Glutamatergic neuron (in vitro differentiated cells): ENCODE measurements at places on chromosomes 2 and 18.

DNA sequence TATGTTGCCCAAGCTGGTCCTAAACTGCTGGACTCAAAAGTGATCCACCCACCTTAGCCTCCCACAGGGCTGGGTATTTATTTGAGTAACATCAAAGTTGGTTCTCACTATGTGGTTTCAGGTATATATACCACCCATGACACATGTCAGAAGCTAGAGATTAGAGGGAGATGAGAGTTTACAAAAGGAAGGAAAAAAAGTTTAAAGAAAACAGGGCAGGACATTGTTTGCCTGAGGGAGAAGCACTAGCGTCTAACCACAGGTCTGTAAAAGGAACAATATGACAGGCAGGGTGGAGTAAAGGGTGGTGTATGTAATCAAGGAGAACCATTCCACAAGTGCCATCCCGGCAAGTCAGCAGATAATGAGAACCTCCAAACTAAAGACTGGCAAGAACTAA is 8.5 kb downstream of the CEP76 start:
- DNase-seq, result no peak

- no peak for DNase-seq
Observed at GRCh38 chr2:186031229-186031628, 292.6 kb downstream of the FSIP2 start.

DNA sequence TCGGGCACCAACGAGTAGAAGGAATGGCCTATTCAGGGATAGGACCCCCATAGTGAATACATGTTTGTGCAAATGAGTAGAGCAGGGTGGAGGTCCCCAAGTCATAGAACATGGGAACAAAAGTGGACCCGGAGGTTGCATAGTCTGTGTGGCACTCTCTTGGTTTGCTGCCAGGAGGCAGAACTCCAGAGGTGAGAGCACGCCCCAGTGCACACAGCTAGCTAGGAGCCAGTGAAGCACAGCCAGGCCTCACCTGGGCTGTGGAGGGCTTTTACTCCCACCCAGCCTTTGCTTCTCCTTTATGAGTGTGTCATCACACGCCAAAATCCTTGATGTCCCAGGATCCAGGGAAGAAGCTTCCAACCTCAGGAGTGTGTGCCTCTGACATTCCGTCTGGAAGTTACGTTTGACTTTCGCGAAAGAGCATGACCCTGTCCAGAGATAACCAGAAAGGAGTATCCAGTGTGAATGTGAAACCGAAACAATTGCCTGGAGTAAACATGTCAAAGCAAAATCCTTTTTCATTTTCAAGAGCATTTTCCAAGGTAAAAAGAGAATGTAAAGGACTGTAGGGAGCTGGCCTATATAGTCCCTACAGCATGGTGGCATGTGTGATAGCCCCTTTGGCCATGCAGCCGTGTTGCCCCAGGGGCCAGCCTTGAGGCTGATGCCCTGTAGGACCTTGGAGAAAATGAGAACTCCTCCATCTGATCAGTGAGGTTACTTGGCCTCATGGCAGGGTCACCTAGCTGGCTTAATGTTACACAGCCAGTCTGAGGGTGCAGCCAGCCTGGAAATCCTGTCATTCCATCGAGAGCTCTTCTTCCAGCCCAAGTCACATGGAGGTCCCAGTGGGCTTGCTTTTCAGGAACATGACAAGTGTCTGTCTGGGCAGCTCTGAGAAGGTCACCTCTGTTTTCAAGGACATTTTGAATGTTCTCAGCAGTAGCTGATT is 8.8 kb downstream of the TRIB2 start:
- no peak for DNase-seq

DNA sequence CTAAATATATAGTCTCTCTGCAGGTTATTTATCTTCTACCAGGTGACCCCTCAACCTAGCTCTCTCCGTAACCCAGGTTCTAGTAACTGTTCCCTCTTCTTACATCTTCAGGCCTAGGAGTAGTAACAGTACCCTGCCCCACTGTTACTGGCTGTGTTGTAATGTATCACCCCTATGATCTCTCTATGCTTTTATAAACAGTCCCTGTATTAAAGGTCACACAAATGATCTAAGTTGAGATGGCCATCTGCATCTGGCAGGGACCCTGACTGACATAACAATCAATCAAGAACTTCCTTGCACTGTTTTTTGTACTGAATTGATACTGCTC is 219.7 kb upstream of the STK17B start:
- DNase-seq, result no peak

DNA sequence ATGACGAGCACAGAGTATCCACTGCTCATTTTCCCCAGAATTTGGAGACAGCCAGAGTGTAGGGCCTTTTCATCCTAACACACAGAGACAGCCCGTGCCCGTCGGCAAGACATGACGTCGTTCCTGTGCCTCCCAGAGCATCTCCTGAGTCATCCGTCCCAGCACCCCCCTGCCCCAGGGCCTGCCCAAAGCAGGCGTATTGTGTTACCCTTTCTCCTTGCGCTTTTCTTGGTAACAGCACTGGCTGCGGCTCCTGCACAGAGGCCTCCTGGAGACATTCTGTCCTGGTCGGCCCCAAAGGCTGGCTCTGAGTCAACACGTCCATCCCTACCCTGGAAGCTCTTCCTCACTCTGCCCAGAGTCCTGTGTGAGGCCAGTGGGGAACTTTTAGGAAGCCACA is 217.1 kb downstream of the KLHL29 start:
- no peak for DNase-seq

- DNase-seq, result no peak
Observed at GRCh38 chr18:3970929-3971328, 484.2 kb downstream of the DLGAP1 start.

GRCh38 chr2:60492548-60492947 is 60.9 kb downstream of the BCL11A start:
- no peak for DNase-seq

DNA sequence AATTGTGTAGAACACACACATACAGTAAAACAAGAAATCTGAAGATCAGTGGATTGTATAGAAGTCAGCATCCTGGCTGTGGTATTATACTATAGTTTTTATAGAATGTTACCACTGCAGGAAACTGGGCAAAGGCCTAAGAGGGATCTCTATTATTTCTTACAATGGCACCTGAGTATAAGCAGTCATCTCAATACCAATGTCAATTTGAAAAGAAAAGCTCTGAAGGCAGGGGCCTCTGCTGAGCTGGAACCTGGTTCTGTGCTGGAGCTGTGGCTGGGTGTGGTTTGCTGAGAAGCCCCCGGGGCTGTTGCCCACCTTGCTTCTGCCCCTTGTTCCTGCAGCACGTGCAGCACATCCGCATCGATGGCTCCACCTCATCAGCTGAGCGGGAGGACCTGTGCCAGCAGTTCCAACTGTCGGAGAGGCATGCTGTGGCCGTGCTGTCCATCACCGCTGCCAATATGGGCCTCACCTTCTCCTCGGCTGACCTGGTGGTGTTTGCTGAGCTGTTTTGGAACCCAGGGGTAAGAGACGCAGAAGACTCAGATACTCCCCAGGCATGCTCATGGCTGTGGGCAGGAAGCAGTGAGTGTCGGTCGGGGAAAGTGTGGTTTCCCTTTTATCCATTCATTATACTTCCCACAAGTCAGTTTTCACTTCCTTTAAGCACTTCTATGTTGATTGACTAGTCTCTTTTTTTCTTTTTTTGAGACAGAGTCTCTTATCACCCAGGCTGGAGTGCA is 23.5 kb upstream of the RPL37A start:
- no peak for DNase-seq

DNA sequence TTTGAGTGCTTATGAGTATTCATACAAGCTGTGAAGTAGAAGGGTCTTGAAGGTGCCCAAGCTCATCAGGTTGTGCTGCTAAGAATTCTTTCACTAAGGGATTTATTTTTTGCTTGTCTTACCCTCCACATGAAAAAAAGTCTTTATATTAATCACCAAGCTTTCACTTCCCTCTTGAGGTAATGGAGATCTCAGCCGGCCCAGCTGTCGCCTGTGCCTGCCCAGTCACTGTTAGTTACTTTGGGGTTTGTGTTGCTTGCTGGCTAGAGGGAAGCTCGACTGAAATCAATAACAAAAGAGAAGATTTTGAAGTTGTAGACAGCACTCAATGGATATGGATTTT is 21.9 kb downstream of the MC2R start:
- DNase-seq, result no peak
